ENCODE measurements at places on chromosomes 13 and 19. TPM values are rescaled to one million over a fixed set of nuclear protein-coding genes. Genes with fewer than 3 reads are reported as not detected.

PRODH2 gene
- not detected for total RNA-seq

FSD1 gene
- total RNA-seq: 1.1 TPM

ZNF550 gene
- total RNA-seq: 5.5 TPM

URAD gene
- total RNA-seq: not detected

PSG2 gene
- not detected for total RNA-seq

ITGBL1 gene
- 2.8 TPM for total RNA-seq

CEACAM8 gene
- not detected for total RNA-seq

TICAM1 gene
- 10.1 TPM for total RNA-seq

ZNF506 gene
- 10.6 TPM for total RNA-seq

TMEM150B gene
- not detected for total RNA-seq

ZNF66 gene
- 1.2 TPM for total RNA-seq

USPL1 gene
- total RNA-seq: 11.3 TPM

ZNF587 gene
- total RNA-seq: 9.5 TPM

ZNF730 gene
- 0.39 TPM for total RNA-seq

ATP4A gene
- total RNA-seq: not detected

CLN5 gene
- 27.0 TPM for total RNA-seq

LAIR1 gene
- not detected for total RNA-seq

ZBTB7A gene
- 59.7 TPM for total RNA-seq

CD33 gene
- not detected for total RNA-seq
